NCI-H1930 (cell line): ENCODE measurements at places on chromosomes 5 and 9.
A peak's percentile ranks its signal among the peaks of the same experiment; 100 is the strongest.

- DNase-seq: no peak
These were observed 93.5 kb upstream of the CACNA1B start for GRCh38 chr9:137784046-137784445.

GRCh38 chr5:74040065-74040551 is 414.1 kb downstream of the ARHGEF28 start:
- DNase-seq: peak; percentile 35

- DNase-seq: no peak
These were observed 12.4 kb upstream of the SUB1 start for GRCh38 chr5:32572778-32573480.

GRCh38 chr9:99235926-99236634 is 14.0 kb downstream of the SEC61B start:
- no peak for DNase-seq

DNA sequence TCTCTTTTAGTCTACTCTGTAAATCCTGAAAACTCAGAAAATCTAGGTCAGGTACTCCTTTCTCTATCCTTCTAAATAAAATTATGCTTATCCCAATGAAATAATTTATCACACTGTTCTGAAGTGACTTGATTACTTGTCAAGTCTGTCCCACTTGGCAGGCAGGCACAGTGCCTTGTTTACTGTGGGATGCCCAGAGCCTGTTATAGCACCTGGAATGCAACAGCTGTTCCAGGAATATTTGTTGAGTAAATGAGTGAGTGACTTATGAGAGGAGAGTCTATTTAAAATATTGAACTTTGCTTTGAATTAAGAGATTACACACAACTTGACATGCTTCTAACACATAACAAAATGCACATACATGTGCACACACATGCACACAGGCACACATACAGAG is 130.0 kb downstream of the MPDZ start:
- DNase-seq: no peak

GRCh38 chr5:178324481-178325310 is 92.1 kb upstream of the PHYKPL start:
- DNase-seq: no peak

DNA sequence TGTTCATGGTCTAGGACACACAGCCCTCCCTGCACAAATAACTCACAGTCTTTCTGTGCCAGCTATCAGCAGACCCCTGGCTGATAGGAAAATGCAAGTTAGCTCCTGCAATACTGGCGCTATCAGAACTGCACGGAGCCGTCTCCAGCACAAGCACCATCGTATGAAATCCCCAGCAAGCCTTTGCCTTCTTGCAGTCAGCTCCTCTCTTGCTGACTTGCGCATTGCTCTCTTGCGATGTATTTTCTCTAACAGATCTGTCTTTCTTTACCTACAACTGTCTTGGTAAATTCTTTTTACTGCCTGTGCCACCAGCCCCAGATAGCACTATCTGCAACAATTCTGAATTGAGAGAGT is 25.1 kb upstream of the UGCG start:
- no peak for DNase-seq

- peak; percentile 79 for DNase-seq
These were observed 150.4 kb upstream of the POU5F2 start for GRCh38 chr5:93891491-93892480.

DNA sequence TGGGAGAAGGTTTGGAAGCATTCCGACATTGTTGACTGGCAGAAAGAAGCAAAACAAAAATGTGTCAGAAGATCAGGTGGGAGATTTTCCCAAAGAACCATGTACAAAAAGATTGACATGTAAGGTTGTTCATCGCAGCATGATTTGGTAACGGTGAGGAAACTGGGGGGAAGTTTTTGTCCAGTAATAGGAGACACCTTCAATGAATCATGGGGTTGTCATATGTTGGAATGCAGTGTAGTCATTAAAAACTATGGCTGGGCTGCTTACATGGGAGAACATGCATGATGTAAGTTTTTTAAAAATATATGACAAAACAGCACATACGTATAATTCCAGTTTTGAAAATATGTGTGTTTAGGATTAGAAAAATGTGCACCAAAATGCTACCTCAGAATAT is 50.5 kb downstream of the HSD17B3 start:
- no peak for DNase-seq

DNA sequence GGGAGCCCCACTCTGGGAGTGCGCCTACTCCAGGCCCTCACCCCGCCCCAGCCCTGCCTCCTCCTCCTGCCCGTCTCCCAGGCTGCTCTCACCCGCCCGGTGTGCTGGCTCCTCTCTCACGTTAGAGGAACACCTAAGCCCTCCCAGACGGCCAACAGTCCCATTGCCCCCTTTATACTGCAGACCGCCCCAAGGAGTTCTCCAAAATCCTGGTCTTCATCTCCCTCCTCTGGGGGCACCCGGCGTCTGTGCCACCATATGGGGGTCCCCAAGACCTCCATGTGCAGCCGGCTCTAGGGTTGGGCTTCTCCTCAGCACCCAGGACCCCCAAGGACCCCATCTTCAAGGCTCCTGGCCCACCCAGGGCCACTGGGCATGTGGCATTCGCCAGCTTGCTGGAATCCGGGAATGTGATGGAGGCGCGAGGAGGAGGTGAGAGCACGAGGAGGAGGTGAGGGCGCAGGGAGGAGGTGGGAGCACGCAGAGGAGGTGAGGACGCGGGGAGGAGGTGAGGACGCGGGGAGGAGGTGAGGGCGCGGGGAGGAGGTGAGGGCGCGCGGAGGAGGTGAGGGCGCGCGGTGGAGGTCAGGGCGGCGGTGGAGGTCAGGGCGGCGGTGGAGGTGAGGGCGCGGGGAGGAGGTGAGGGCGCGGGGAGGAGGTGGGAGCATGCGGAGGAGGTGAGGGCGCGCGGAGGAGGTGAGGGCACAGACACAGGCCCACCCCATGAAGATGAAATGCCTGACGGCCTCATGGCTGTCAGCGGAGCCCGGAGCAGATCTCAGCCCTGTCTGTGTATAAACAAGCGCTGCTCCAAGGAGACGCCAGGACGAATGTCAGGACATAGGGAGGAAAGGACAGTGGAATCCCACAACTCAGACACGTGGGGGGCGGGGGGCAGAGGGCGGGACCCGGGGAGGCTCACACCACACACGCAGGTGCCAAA is 41.2 kb downstream of the EXD3 start:
- DNase-seq: no peak

DNA sequence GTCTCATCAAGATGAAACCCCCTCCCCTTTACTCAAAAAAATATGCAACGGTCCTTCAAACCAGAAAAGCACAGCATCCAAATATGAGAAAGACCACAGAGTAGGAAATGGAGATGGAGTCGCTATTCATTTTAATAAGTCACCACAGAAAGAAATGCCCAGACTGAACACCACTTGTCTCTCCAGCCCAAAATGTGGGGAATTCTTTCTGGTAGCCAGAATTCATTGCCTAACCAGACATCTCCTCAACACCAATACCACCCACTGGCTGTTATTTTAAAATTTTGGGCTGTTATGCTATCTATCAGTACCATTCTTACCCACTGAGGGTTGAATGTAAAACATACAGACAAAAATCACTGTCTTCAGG is 100.1 kb downstream of the SUSD1 start:
- no peak for DNase-seq

- no peak for DNase-seq
These were observed 31.8 kb upstream of the FIBCD1 start for GRCh38 chr9:130970855-130971254.

GRCh38 chr9:35757226-35757891 is 3.3 kb upstream of the MSMP start:
- DNase-seq: peak; percentile 66

DNA sequence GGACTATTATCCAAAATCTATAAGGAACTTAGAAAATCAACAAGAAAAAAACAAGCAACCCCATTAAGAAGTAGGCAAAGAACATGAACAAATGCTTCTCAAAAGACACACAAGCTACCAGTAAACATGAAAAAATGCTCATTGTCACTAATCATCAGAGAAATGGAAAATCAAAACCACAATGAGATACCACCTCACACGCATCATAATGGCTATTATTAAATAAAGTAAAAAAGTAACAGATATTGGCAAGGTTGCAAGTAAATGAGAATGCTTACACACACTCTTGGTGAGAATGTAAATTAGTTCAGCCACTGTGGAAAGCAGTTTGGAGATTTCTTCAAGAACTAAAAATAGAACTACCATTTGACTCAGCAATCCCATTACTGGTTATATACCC is 167.0 kb upstream of the DMRTA1 start:
- no peak for DNase-seq

DNA sequence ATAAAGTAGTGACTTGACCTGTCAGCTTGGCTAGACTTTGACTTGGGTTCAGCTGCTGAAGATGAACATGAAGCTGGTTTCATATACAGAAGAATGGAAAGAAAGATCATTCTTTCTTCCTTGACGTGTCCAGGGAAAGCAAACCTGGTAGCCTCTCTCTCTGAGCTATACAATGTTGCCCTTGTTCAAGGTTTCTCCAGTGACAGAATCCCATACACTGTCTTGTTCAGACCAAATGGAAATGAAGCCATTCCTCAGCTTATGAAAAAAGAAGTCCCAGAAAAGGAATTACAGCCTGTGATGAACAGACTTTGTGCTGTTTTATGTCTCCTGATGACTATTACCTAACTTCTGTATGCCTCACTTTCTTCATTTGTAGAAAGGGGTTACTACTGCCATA is 349.8 kb upstream of the KLF4 start:
- no peak for DNase-seq

GRCh38 chr9:26361010-26361409 is 531.6 kb downstream of the CAAP1 start:
- DNase-seq: no peak

DNA sequence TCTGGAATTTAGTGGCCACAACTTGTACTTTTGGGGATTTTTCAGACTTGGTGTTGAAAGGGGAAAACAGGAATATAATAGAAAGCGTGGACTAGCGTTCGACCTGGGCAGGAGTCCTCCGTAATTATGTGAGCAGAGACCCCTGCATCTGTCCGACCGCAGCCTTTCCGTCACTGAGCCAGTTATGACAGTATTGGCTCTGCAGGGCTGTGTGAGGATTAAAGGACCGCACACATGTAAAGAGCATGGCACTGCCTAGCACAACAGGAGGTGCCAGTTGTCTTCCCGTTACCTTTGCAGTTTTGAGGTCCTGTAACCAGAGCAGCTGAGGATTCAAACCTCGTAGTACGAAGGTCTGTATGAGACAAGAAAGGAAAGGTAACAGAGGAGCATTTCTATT is 1.2 kb downstream of the B4GALT7 start:
- no peak for DNase-seq

DNA sequence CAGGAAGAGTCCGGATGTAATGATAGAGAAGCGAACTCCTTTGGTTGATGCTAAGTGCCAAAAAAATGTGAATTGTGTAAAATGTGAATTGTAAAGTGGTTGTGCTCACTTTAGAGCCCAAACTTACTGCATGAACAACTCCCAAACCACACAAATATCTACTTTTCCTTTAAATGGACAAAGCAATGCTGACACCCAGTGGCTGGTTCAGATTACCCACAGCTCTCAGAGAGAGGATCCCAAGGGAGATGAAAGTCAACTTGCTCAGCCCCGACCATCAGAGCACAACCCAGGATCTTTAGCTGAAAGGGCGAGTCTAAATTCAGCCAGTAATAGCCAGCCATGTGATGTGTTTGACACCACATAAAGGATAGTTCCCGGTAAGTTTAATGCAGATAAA is 133.7 kb downstream of the NMUR2 start:
- peak; percentile 1 for DNase-seq

DNA sequence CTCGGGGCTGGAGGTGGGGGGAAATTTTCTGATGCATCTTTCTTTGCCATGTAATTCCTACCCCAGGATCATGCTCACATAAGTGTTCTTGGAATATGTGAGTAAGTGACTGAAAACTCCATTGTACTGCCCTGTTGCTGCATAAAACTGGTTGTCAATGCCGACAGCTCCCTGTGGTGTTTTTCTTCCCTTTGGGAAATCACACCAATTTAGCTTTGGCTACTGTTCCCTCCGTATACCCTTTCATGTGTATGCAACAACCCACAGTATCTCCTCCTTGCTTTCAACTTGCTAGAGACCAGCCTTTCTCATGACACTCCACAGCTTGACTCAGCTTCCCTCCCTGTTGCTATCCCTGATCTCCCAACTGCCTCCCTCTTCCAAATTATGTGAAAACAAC is 240.6 kb downstream of the TRIM32 start:
- no peak for DNase-seq

DNA sequence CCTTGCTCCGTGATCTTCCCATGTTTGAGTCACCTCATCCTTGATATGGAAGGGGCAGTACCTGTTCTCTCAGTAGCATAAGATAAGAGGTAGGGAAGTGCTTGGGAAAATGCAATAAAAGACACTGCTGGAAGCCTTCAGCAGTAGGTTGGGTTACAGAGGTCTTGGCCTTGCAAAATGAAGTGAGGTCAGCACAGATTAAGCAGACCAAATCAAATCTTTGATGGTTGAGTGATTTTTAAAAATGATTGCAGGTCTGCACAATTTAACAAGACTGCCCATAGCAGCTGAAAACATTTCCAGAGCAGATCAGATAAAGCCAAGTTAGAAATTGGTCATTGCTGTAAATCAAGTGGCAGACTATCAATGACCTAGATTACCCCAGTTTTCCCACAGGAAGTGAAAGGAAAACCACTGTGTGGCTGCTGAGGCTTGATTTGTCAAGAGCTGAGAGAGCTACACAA is 32.9 kb downstream of the PALM2AKAP2 start:
- no peak for DNase-seq

GRCh38 chr9:121634329-121635261 is 16.8 kb upstream of the DAB2IP start:
- DNase-seq: no peak

GRCh38 chr5:153746440-153746839 is 256.0 kb downstream of the GRIA1 start:
- no peak for DNase-seq

GRCh38 chr5:78622302-78622971 is 26.1 kb downstream of the LHFPL2 start:
- no peak for DNase-seq

DNA sequence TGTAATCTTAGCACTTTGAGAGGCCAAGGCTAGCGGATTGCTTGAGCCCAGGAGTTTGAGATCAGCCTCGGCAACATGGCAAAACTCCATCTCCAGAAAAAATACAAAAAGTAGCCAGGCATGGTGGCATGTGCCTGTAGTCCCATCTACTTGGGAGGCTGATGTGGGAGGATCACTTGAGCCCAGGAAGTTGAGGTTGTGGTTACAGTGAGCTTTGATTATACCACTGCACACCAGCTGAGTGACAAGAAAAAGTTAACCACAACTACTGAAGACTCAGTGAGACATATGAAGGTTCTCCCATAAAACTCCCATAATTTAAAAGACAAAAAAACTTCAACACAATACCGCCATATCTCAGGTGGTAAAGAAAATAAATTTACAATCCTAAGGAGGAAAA is 98.0 kb downstream of the NR6A1 start:
- no peak for DNase-seq

GRCh38 chr5:158701406-158702177 is 398.1 kb downstream of the EBF1 start:
- no peak for DNase-seq
